NCI-H187 treated with DMSO at 0.1 percent for 48 hours (cell line): ENCODE measurements at places on chromosomes 4 and X.

GRCh38 chr4:56914336-56914735, 6.6 kb downstream of the REST start:
- DNase-seq: no peak

GRCh38 chr4:136443006-136443405, 1089.3 kb downstream of the PCDH18 start:
- no peak for DNase-seq

GRCh38 chrX:110022599-110023448, 19.9 kb downstream of the TMEM164 start:
- DNase-seq: no peak

DNA sequence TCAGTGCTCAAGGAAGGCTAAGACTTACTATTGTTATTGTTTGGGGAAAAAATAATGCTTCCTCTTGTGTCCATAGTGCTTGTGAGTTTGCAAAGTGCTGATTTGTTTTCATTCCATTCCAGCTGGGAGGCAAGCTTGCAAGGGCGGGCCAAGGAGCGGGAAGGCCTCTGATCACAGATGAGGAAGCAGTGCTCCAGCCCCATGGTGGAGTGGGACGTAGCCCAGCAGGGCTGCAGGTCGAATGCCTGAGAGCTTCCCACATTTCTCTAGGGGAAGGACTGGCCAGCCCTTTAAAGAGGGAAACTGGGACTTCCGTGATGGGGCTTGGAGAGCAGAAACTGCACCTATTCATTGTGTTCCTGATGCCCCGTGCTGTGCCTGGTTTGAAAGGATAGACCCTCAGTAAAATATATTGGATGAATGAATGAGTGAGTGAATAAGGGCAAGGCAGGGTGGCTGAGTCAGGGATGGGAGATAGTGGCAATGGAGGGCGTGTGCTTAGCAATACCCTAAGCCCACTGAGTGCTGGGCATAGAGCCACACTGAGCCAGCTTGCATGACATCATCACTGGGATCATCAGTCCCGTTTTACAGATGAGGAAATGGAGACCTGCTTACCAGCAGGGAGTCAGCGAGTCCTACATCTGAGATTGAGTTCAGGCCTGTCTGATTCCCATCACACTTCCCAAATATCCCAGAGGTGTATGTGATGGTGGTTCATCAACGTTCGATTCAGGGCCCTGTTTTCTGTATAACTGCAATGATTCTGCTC, 17.9 kb upstream of the NSG1 start:
- DNase-seq: no peak

- no peak for DNase-seq
These were observed 87.4 kb downstream of the ATXN3L start for GRCh38 chrX:13232484-13232883.
